ENCODE measurements at places on chromosomes 2 and 18. TPM values are rescaled to one million over a fixed set of nuclear protein-coding genes. Genes with fewer than 3 reads are reported as not detected.

DNA sequence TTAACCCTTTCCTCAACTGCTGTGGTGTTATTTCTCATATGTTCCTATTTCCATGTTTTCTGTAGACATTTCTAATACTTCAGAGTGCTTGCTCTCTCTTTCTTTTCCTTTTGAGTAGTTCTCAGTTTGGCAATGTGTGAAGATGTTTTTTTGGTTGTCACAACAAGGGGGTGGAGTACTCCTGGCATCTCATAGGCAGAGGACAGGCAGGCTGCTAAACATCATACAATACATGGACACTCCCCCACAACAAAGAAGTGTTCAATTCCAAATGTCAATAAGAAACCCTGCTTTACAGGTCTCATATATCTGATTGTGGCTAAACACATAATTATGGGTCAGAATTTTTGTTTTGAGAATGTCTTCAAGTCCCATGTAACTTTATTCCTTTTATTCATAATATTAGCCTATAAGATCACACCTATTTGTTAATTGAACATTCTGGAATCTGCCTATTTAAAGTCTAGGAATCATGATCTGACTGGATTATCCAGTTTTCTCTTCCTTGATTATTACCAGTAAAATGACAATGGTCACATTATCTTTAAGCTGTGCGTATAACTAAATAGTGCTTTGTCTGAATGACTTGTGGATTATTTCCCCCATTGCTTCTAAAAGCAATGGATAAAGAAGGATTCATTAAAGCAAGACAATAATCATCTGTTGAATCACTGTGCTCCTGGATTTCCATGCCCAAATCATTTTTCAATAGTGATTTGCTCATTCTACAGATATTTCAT is 46.8 kb upstream of the ITPRID2 start:
- H3K27me3 ChIP-seq = no peaks in the 10 kb centered on the region
- no peak for DNase-seq
- no peaks in the 10 kb centered on the region for H3K36me3 ChIP-seq
- no peaks in the 10 kb centered on the region for H3K4me1 ChIP-seq

DNA sequence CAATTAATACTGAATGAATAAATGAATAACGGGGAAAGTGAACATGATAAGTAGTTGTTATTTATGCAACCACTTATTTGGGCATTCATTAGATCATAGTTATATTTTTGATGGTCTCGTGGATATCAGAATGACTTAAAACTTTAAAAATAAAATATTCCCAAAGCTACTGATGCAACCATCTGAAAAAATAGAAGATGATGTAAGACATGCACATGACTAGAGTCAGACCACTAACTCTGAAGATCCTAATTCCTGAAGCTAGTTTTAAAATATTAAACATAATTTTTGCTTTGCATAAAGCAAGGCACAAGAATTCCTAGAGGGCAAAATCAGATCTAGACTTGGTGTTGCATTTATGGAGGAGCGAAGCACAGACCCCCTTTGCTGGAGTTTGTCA is 616.1 kb downstream of the IRS1 start:
- no peak overlapping the region for H3K4me3 ChIP-seq
- peak overlapping the region; percentile 26 for H3K27ac ChIP-seq
- peaks cover 21% of the 10 kb centered on the region for H3K4me1 ChIP-seq
- H3K27me3 ChIP-seq = no peaks in the 10 kb centered on the region
- peak; percentile 68 for DNase-seq

GRCh38 chr2:134262684-134263083 is 8.8 kb downstream of the MGAT5 start:
- no peak for DNase-seq
- no peak overlapping the region for H3K27ac ChIP-seq
- H3K4me1 ChIP-seq = peaks cover 31% of the 10 kb centered on the region

PGAP1 gene
- polyA plus RNA-seq = 7.0 TPM

Measured in fibroblast of lung (primary cell).